ENCODE measurements at places on chromosomes 7 and 10.

GRCh38 chr7:76037310-76037709 is 10.5 kb downstream of the STYXL1 start:
- peak; percentile 73 for DNase-seq

GRCh38 chr10:86249794-86250193 is 116.8 kb downstream of the GRID1 start:
- DNase-seq = no peak

- peak; percentile 62 for DNase-seq
Observed at GRCh38 chr7:110839866-110840265, 251.1 kb upstream of the LRRN3 start.

DNA sequence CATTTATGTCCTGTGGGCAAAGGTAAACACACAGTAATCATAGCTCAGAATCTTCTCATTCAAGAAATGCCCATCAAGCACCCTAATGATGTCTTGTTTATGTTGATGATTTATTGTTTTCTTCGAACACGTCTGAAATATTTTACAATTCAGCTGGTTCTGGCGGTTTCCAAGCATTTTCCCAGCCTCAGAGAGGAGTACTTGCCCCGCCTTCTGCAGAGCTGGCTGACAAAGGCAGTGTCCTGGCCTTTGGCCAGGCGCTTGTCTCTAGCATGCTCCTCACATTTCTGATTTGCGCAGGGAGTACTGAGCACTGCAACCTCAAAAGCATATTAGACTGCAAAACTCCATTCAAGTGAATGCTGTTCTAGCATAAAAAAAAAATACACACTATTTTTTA is 314.2 kb upstream of the GNAI1 start:
- peak; percentile 84 for DNase-seq

GRCh38 chr10:91635401-91636400 is 2.8 kb upstream of the PPP1R3C start:
- DNase-seq = peak; percentile 83

- DNase-seq = no peak
Observed at GRCh38 chr10:32159264-32159663, 103.0 kb upstream of the KIF5B start.

- DNase-seq = no peak
Observed at GRCh38 chr10:110334061-110334656, 29.4 kb upstream of the SMNDC1 start.

- peak; percentile 87 for DNase-seq
Observed at GRCh38 chr7:47435889-47436312, 146.0 kb downstream of the TNS3 start.

DNA sequence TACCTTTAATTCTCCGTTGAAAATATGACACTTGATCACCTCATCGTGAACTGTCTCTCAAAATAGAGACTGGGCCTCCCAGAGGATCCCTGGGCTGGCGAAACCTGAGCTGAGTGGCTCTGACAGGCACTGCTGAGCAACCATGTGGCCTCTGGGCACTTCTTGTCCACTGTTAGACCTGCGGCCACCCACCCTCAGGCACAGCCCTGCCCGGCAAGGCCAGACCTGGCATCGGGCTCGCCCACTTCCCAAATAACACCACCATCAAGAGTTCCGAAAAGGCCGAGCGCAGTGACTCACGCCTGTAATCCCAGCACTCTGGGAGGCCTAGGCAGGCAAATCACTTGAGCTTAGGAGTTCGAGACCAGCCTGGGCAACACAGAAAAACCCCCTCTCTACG is 82.5 kb downstream of the COBL start:
- no peak for DNase-seq

GRCh38 chr10:49200854-49201253 is 12.7 kb upstream of the TMEM273 start:
- no peak for DNase-seq

- DNase-seq = no peak
Observed at GRCh38 chr10:25815236-25815635, 118.8 kb upstream of the MYO3A start.

DNA sequence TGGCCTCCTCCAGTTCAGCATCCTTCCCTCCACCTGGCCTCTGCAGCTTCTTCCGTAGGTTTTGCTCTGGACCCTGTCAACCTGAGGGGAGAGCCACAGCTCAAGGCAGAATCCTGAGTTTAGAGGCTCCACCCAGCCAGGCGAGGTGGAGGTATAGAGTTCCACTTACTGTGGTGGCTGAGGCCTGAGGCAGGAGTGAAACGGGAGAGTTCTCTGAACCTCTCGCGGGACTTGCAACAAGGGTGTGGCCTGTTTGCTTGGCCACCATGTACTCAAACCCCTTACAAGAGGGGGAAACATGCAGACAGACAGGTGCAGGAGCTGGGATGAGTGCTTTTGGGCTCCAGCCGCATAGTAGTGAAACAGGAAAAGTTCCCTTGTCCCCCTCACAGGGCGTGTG is 154.0 kb upstream of the C7orf33 start:
- no peak for DNase-seq

DNA sequence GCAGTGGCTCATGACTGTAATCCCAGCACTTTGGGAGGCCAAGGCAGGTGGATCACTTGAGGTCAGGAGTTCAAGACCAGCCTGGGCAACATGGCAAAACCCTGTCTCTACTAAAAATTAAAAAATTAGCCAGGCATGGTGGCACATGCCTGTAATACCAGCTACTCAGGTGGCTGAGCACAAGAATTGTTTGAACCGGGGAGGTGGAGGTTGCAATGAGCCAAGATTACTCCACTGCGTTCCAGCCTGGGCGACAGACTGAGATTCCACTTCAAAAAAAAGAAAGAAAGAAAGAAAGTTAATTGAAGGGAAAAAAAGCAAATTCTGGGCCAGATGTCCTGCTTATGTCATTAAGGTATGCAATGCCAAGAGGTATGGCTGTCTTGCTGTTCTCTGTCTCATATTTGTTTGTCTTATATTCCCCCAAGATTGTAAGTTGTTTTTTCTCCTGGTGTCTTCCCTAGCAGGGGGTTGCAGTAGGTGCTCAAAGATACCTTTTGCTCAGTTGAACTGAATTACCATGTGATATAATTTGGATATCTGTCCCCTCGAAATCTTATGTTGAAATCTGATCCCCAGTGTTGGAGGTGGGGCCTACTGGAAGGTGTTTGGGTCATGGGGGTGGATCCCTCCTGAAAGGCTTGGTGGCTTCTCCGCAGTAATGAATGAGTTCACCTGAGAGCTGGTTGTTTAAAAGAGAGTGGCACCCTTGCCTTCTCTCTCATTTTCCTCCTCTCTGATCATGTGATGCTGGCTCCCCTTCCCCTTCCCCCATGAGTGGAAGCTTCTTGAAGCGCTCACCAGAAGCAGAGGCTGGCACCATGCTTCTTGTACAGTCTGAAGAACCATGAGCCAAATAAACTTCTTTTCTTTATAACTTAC is 60.9 kb downstream of the MYOF start:
- no peak for DNase-seq

- no peak for DNase-seq
Observed at GRCh38 chr10:15455456-15455855, 84.4 kb upstream of the FAM171A1 start.

DNA sequence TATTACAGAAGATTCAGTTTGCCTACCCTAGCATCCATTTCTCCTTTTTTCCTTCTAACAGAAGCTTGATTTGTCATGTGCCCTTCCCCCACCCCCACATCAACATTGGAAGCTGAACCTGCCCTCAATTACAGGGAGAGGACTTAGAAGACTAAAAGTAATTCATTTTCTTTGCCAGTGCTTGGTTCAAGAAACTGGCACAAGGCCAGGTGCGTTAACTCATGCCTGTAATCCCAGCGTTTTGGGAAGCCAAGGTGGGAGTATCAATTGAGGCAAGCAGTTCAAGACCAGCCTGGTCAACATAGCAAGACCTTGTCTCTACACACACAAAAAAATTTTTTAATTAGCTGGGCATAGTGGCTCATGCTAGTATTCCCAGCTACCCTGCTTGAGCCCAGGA is 32.6 kb downstream of the CCNJ start:
- no peak for DNase-seq

DNA sequence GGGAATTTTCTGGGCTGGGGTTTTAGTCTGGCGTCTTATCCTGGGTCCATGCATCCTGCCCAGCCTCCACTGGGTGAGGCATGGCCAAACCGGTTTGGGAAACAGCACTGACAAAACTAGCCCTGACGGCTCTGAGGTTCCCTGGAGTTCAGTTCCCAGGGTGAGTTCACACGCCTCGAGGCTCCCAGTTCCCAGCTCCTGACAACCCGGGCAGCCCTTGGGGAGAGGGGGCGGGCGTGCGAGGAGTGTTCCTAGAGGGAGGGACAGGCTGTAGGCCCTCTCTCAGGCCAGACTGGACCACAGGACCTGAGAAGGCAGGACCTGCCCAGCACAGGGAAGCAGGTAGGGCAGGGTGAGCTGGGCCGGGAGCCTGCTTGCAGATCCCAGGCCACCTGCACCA is 82.3 kb upstream of the PPIF start:
- no peak for DNase-seq

GRCh38 chr7:139482662-139483466 is 609 bp downstream of the KLRG2 start:
- DNase-seq = peak; percentile 15

DNA sequence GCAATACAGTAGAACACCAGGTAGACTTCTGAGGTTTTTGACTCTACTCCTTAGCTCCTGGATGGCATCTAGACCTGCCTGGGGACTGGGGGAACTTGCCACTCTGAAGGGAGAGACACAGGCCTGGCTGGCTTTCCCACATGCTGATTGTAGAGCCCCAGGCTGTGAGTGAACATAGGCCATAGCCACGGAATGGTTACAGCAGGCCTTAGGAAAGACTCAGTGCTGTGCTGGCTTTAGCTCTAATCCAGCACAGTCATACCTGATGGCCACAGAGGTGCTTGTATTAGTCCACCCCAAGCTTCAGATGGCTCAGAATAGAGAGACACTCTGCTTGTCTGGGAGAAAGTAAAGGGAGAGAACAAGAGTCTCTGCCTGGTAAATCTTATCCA is 35.0 kb upstream of the ARHGAP12 start:
- DNase-seq = no peak

- DNase-seq = no peak
Observed at GRCh38 chr10:119104654-119105015, 722 bp downstream of the DENND10 start.

DNA sequence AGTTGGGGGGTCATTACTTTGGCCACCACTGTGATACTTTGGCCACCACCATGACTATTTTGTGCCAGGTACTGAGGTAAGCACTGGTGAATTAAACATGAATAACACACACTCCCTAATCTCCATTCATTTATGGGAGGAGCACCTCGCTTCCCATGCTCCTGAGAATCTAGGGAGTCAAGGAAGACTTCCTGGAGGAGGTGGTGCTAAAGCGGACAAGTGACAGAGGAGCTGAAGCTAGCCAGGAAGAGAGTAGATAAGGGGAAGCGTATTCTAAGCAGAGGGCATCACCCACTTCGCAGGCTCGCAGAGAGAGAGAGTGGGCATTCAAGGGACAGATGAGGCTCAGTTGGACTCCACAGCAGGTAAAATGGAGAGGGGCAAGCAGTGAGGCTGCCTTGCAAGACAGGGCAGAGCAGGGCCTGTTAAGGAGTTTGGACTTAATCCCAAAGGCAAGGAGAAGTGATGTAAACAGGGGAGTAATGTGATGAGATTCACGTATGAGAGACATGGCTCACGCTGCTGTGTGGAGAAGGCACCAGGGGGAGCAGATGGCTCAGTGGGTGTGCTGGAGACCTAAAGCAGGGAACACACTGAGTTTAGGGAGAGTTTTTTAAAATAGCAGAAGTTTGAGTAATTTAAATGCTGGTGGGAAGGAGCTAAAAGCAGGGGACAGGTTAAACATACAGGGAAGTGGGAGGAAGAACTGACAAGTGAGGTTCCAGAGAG is 21.3 kb upstream of the TMEM248 start:
- DNase-seq = no peak

- no peak for DNase-seq
Observed at GRCh38 chr7:96998333-96998732, 7.0 kb upstream of the DLX6 start.

DNA sequence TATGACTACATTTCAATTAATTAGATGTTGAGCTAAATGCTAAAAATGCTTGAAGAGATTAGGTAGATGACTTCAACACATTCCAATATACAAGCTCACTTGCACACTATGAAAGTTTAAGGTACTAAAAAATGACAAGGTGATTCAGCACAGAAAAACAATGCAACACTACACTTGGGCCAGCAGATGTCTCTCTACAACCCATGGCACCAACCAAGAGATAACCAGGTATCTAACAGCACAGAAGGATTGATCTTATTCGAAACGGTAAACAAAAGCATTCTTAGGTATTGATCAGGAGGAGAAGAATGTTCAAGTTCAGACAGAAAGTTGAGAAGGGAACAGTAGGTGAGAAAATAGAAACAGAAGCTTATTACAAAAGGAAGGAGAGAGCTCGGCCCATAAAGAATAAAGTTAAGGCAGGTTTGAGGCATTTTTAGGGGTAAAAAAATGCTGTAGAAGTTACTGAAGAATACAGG is 248.2 kb upstream of the KLF14 start:
- no peak for DNase-seq

DNA sequence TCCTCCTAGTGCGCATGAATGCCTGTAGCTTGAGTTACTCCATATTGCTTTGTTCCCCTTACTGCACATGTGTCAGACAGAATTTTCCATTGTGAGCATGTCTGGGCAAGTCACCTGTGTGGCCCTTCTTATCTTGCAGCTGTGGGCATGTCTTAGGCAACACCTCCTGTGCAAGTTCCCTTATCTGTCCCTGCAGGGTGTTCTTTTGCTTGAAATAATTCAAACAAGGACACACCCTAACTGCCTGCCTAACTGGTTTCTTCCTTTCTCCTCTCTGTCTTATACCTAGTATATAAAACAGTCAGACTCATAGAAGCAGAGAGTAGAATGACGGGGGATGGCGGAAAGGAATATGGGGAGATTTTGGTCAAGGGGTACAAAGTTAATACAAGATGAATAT is 421.1 kb upstream of the SORCS1 start:
- DNase-seq = no peak

- DNase-seq = no peak
Observed at GRCh38 chr10:33183655-33184054, 150.8 kb downstream of the NRP1 start.

GRCh38 chr7:135282561-135283254 is 49.1 kb downstream of the STRA8 start:
- DNase-seq = peak; percentile 8

GRCh38 chr7:34136698-34137097 is 231.4 kb downstream of the BMPER start:
- no peak for DNase-seq

DNA sequence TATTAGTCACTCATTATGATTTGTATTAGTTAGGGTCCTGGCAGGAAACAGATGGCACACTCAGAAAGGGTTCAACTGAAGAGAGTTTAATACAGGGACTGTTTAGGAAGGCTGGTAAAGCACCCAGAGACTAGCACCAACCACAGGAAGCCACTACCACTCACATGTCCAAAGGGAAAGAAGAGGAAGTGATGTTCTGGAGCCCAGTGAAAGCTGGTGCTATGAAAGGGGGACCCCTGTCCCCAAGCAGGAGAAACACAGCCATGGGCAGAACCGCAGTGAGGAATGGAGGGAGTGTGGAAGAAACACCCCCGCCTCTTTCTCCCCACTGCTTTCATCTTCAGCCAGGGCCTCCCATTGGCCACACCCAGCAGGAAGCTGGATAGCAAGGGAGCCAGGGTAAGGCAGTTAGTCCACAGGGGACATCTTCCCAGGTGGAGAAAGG is 3.2 kb upstream of the VSIR start:
- no peak for DNase-seq

- DNase-seq = no peak
Observed at GRCh38 chr10:131785121-131785460, 115.7 kb upstream of the PPP2R2D start.

- no peak for DNase-seq
Observed at GRCh38 chr7:101457001-101457750, 94.5 kb downstream of the COL26A1 start.
